ENCODE measurements at places on chromosomes 12 and 14.

DNA sequence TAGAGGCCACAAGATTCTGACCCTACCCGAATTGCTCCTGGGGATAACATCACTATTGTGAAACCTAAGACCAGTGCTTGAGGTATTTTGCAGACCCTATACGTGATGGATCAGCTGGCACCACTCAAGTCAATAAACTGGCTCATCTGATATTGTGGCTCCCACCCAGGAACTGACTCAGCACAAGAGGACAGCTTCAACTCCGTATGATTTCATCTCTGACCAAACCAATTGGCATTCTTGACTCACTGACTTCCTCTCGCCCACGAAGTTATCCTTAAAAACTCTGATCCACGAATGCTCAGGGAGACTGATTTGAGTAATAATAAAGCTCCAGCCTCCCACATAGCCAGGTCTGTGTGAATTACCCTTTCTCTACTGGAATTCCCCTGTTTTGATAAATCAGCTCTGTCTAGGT lies 1036.1 kb upstream of the TMEM132C start:
- no peak for DNase-seq

GRCh38 chr12:53976172-53976822 lies 1.5 kb upstream of the HOTAIR start:
- DNase-seq = peak; percentile 86

- no peak for DNase-seq
These were observed 10.6 kb downstream of the MYO1H start for GRCh38 chr12:109358154-109358869.

DNA sequence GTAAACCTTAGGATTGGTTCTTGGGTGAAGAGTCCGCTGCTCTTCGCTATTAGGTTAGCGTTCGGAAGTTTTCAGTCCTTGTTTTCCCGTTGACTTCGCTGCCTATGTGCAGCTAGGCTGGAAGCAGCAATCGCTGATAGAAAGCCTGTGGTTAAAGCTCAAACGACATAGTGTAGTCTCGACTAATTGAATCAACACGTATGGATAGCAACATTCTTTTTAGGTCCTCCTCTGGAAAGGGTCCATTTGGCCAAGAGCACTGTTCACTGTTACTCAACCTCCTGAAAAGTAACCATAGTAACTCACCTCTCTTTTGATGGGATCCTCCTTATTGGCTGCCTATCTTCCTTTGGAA lies 355.5 kb downstream of the SNAPC1 start:
- no peak for DNase-seq
